ENCODE measurements at places on chromosomes 1 and 21.

DNA sequence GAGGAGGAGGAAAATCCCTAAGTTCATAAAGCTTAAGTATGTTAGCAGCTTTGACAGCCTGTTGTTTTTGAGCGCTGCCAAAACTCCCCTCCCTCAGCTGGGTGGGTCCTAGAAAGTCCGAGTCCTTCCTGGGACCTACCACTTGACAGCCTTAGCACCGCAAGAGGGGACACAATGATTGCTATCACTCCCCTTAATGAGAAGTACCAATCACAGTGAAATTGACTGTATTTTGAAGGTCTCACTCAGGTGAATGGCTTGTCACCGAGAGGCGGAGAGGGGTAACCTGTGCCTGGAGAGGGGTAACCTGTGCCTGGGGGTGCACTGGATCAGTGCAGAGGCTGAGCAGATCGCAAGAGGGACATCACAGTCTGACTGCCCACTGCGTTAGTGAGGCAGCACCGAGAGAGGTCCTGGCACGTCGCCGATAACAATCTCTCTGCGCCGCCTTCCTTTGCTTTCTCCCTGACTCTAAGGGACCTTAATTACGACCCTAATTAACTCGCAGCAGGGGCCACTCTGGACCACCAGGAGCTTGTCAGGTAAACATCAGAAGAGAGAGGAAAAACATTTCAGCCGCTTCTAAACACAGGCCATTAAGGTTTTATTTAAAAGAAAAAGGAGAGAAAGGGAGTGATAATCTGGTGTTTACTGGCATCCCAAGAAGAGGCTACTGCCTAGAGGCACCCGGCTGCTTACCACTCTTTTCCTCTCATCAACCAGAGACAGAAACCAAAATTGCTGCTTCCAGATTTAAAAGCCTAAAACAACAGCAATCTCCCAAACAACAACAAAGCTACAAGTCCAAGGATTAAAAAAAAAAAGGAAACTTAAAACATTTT, 25.7 kb upstream of the KCNK1 start:
- DNase-seq = no peak

DNA sequence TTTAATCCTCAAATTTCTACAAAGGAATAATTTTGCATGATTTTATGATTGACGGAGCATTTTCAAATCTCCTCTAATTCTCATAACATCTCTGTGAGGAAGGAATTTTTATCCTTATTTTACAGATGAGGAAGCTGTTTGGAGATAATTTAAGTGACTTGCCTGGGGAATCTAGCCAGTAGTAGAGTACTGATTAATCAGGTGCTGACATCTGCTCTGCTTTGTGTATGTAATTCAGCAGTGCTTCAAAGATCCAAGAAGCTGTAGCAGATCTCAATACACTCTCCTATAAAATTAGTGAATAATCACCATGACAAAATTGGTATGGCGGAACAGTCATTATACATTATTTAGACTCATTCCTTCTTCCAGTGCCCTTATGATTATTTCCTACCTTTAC, 46.0 kb downstream of the DPH5 start:
- DNase-seq = no peak

GRCh38 chr1:5156416-5157120, 502.2 kb downstream of the AJAP1 start:
- no peak for DNase-seq

- DNase-seq = no peak
Measured at GRCh38 chr1:84117868-84118267, 26.2 kb upstream of the PRKACB start.

DNA sequence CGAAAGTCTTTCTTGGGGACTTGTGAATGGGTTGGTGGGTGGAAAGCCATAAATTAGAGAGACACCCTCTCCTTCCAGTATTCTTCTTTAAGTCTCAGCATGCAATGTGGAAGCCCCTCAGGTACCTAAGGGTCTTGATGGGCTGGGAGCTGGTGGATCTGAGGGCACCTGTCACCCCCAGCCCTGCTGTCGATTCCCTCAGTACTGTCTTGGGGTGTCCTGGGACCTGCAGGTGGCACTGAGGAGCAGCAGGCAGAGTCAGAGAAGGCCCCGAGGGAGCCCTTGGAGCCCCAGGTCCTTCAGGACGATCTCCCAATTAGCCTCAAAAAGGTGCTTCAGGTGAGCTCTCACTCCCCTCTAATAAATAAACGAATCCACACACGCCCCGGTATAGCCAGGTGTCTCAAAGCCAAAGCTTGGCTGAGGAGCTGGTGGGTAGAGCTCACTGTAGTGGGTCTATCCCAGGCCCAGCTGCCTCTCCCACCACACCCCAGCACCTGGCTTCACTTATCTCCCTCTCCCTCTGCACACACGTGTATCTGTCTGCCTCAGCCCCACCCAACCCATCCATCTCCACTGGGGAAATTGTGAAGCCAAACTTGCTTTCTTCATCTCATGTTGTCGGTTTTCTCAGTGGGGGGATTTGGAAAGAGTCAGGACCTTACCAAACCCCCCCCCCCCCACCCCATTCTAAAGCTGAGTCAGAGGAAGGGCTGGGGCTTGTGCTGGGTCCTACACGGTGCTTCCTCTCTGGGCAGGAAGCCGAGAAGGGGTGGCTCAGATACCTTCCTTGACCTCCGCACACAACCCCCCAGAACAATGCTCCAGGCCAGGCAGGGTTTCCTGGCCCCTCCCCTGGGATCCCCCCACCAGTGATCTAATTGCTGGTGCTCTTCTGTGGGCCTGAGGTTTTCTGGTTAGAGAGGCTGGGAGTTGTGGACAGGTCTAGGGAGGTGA, 1.6 kb downstream of the ADAM15 start:
- no peak for DNase-seq
